ENCODE measurements at places on chromosomes 4 and X.
A peak's percentile ranks its signal among the peaks of the same experiment; 100 is the strongest.

- no peak for DNase-seq
Measured at GRCh38 chr4:24867251-24867650, 45.6 kb downstream of the CCDC149 start.

DNA sequence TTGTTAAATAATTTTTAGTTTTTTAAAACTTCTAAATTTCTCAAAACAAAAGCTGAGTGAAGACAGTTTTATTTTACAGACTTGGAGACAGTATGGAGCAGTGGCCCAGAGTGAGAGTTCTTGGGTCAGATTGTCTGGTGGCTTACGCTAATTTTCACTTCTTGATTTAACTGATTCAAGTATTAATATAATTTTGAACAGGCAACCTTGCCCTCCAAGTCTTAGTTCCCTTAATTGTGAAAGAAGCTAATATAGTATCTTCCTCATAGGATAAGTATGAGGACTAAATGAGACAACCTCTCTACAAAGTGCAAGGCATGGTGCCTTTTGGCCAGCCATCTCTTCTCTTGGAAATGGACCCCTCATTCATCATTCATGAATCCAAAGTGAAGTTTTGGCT, 25.4 kb downstream of the ATP7A start:
- no peak for DNase-seq

- DNase-seq, result no peak
Measured at GRCh38 chrX:71099736-71100135, 4.1 kb downstream of the FOXO4 start.

- DNase-seq, result peak; percentile 22
Measured at GRCh38 chr4:26022346-26023202, 108.6 kb downstream of the SMIM20 start.

GRCh38 chr4:152038238-152038637, 277.4 kb upstream of the GATB start:
- no peak for DNase-seq

DNA sequence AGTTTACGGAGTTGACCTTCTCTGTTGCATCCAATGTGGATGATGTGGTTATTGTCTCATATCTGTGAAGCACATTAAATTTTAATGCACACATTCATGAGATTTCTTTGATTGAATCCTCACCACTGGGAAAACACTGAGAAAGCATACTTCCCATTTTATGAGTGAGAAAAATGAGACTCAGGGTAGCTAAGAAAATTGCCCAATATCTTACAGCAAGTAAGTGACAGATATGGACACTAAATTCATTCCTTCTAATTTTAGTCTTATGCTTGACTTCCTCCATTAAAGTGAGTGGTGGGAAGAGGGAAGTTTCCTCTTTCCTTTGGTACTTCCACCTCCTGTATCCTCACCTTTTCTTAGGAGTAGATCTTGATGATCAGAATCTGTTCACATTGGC, 504.8 kb upstream of the BOD1L1 start:
- DNase-seq, result no peak

DNA sequence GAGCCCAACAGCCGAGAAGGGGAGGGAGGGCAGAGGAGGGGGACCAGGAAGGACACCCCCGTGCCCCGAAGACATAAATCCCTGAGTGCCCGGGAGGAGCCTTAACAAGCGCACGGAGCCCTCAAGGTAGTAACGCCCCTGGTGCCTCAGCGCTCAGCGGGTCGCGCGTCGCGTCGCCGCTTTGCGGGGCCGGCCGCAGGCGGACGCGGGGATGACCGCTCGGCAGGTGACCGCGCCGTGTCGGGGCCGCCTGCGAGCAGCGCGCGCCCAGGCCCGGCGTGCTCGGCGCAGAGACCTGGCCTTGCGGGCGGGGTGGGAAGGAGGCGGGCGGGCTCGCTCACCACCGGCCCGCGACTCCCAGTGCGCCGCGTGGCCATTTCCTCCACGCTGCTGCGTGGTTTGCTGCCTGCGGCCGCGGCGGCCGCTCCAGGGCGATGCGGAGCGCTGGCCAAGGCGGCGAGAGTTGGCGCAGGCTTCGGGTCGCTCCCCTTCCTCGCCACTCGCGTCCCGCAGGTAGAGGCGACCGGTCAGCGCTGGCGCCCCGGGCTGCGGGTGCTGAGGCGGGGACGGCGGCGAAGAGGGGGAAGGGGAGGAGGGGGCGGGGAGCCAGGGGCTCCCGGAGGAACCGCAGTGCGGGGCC, 632 bp downstream of the CCSER1 start:
- DNase-seq, result no peak

DNA sequence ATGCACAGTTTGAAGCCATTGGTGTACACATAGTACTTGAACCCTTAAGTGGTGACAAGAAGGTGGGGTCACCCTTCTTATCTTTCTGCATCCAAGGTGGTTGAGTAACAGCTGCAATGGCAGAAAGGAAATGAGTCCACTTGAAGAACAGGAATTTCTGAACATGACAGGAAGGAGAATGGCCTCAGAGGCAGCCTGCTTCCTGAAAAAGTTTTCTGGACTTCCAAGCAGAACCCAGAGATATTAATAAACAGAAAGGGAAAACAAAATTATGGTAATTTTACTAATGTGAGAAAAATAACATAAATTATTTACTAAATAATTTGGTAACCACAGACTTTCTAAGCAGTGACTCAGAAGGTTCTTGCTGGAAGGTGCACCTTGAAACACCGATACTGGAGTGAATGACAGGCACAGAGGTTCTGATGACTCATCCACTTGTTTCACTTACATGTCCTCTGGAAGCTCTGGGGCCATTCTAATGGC, 119.9 kb upstream of the HS3ST1 start:
- DNase-seq, result peak; percentile 36

DNA sequence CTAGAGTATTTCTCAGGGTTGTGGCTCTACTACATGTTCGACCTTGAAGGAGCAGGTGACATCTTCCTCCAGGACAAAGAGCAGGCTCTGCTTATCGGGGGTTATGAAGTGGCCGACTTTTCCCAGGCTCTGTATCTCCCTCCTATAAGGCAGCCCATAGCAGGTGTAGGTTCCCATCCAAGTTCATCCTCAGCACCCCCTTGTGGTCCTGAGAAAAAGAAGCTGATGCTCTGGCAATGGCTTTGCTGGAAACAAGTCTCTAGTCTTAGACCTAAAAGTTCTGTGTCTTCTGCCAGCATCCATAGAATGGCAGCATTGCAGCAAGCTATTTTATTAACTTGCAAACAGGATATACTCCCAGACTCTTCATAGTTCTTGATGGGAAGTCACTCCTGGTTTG, 836.6 kb upstream of the PRKX start:
- no peak for DNase-seq

- no peak for DNase-seq
Measured at GRCh38 chr4:101022151-101023024, 324.9 kb downstream of the PPP3CA start.

- no peak for DNase-seq
Measured at GRCh38 chr4:54213761-54214160, 15.3 kb upstream of the PDGFRA start.

GRCh38 chrX:55489314-55490009, at the start of gene USP51:
USP51 (minus strand) TSS chrX:55489848; CDS start chrX:55488939, 909 bp downstream.
- DNase-seq, result no peak

DNA sequence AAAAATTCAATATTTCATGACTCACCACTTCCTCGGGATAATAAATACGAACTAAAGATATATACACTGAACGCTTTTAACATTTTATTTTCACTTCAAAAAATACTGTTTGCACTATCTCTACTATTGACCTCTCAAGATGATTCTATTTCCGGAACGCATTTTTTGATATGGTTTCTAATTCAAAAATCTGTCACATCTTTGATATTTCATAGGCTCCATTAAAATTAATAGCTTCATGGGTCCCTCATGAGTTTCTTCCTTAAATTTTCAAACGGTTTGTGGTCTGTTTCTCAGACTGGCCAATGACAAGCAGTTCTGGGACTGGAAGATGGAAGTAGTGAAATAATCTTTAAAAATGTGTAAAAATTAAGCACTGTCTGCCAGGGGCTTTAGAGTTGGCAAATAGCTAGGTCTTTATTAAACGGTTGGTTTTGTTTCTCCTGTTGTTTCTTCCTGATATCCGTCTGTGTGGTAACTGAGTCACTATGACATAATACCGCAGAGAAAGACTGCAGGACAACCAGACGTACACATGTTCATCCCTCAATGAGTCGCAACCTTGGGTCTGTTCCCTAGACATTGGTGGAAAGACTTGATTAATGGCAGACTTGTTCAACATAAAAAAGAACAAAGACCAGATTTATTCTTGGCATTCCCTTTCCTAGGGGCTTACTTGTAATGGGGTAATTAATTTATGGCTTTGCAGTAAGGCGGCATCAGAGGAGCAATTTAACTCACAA, 133.8 kb downstream of the PALLD start:
- peak; percentile 83 for DNase-seq
